Stimulated activated CD4-positive, alpha-beta T cell treated with anti-CD3 and anti-CD28 coated beads, Interleukin-4, amount 100 ng/mL, for 24 hours (primary cell): ENCODE measurements at places on chromosomes 4 and X.
A peak's percentile ranks its signal among the peaks of the same experiment; 100 is the strongest.

- no peak for DNase-seq
These were observed 645.0 kb upstream of the ATOH1 start for GRCh38 chr4:93183576-93183975.

- peak; percentile 39 for DNase-seq
These were observed 4.5 kb upstream of the NKX1-1 start for GRCh38 chr4:1410491-1411325.

DNA sequence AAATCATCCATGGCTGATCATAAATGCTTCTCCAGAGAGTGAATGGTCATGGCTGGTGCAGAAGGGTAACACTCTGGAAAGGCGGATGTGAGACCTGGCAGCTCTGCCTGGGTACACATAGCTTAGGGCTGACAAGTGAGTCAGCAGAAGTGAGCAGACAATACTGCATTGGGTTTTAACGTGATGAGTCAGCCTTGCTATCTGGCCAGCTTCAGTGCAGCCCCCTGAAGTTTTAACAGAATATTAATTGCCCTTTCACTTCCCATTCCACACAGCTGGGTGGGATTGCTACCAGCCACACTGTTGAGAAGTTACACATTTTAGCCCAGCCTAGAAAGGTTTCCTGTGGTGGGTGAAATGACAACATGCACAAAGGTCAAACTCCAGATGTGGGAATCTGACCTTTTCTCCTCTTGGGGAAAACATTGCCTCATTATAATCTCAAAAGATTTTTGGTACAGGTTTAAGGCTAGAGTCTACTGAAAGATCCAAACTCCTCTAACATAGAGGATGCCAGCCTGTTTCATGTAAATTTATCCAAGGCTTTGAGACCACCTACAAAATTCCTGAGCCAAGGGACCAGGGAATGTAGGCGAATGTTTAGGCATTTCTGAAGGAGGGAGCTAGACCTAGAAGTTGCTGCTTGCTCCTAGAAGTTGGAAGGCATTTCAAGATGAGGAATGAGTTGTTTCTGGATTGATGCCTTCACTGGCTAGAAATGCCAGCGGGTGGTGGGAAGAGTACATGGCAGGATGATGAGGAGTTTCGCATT is 230.3 kb upstream of the PGRMC2 start:
- DNase-seq, result no peak

GRCh38 chrX:152306331-152306730 is 144.8 kb downstream of the GABRA3 start:
- DNase-seq, result no peak

DNA sequence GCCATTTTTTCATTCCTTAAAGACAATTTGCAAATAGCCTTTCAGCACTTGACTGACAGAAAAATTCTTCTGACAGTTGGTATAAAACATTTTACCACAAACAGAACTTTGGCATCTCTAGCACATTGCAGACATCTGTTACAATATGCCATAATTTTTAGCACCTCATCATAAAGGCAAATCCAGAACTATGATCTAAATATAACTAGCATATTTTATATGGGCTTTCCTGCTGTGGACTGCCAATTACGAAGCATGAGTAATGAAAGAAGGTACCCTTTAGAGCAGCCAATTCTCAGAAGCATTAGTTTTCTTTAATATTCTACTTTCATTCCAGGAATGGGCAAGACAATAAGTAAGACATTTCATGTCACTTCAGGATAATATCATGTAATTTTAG is 647.4 kb upstream of the GALNT7 start:
- DNase-seq, result no peak

DNA sequence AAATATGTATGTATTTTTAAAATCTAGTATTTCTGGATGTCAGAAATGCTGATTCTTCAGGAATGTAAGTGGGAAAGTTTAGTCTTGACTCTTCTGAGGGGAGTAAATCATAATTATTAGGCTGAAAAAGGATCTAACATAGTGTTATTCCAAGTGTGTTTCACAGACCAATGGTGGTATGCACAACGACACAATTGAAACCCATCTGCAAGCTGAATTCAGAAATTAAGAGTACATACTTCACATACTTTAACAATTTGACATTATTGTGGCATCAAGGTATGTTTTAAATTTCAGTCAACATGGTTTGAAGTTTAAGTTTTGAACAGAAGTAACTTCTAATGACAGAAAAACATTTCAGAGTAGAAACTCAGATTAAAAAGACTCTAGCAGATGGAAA is 236.7 kb downstream of the SLC7A11 start:
- no peak for DNase-seq
